ENCODE measurements at places on chromosomes 1 and 21.

GRCh38 chr1:6438047-6438525, 13.5 kb downstream of the ESPN start:
- peak; percentile 49 for DNase-seq

- DNase-seq: no peak
Measured at GRCh38 chr1:83110156-83110555, 888.8 kb downstream of the TTLL7 start.

- no peak for DNase-seq
Measured at GRCh38 chr1:225460737-225461532, 33.1 kb upstream of the LBR start.

GRCh38 chr1:183069562-183070216, 46.5 kb downstream of the LAMC1 start:
- no peak for DNase-seq

DNA sequence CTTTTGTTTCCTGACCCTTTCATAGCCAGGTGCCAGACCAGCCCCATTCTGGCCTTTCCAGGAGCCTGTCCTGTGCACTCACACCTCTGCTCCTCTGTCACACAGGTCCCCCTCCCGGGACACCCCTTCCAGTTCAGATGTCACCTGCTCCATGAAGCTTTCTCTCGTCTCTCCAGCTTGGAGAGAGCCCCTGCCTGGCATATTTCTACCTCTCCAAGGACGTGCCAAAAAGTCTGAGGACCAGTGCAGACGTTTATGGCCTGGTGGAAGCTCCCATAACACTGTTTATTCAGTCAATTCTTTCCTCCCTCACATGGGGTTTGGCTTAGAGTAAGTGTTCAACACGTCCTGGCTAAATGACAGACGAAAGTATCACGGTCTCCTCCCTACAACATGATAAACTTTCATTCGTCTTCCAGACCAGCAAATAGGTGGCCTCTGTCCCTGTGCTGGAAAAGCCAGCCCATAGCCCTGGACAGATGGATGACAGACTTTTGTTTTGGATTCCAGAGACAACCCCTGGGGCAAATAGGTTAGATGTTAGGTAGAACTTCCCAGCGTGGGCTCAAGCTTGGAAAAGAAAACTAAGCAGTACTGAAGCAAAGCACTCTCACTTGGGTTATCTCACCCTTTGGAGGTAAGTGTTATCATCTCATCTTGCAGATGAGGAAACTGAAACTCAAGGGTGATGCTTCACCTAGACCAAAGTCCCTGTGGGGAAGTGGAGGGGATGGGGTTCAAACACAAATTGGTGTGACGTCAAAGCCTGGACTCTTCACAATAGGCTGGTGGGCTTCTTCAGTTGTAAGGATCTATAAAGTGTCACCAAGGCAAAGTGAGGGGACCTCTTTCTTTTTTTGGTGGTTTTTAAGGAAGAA, 52.9 kb upstream of the ECE1 start:
- no peak for DNase-seq

DNA sequence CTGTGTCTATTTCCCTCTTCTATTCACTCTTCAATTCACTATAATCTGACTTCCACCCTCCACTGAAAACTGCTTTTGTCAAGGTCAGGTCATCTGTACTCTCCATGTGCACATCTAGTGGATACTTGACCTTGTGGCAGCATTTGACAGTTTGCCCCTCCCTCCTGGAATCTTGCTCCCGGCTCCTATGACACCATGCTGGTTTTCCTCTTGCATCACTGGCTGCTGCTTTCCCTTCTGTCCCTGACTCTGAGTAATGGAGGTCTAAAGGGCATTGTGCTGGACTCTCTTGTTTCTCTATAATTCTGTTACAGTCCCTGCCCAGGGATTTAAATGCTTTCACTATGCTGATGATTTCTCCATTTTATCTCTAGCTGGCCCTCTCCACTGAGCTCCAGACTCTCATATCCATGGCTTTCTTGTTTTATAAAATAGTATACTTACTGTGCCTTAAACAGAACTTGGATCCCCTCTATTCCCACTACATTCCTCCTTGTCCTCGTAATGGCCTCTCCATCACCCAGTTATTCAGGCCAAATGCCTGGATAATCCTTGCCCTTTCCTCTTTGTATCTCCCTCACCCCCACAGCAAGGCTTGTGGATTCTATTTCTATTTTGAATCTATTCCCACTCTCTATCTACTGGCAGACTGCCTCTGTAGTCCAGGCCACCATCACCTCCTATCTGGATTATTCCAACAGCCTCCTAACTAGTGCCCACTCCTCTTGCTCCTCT, 36.8 kb upstream of the PODN start:
- no peak for DNase-seq

GRCh38 chr1:230867903-230868735, at the start of gene C1orf198:
TSS of gene C1orf198 (minus strand) at chr1:230868521. CDS start at chr1:230868512, 9 bp downstream.
- peak; percentile 7 for DNase-seq

GRCh38 chr1:961132-961669, 817 bp downstream of the KLHL17 start:
- DNase-seq: no peak

- no peak for DNase-seq
Measured at GRCh38 chr1:228181645-228182034, 16.0 kb downstream of the IBA57 start.

- no peak for DNase-seq
Measured at GRCh38 chr21:16913010-16913409, 599.8 kb upstream of the CXADR start.

- DNase-seq: no peak
Measured at GRCh38 chr1:17314491-17314971, 6.5 kb downstream of the PADI4 start.

GRCh38 chr1:18681423-18681835, 50.8 kb downstream of the PAX7 start:
- no peak for DNase-seq

- no peak for DNase-seq
Measured at GRCh38 chr1:213366141-213366831, 315.2 kb downstream of the RPS6KC1 start.

DNA sequence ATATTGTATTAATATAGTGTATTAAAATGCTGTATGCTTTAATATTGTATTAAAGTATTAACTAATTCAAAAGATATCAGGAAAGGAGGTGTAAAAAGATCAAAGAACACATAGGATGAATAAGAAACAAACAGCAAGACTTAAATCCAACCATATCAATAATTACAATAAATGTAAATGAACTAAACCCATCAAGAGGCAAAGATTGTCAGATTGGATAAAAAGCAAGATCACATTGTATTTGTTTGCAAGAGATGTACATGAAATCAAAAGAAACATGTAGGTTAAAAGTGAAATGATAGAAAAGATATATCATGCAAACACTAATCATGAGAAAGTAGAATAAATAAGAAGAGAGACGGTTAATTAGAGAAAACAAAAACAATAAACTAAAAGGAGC, 34.1 kb upstream of the RAB3GAP2 start:
- no peak for DNase-seq

DNA sequence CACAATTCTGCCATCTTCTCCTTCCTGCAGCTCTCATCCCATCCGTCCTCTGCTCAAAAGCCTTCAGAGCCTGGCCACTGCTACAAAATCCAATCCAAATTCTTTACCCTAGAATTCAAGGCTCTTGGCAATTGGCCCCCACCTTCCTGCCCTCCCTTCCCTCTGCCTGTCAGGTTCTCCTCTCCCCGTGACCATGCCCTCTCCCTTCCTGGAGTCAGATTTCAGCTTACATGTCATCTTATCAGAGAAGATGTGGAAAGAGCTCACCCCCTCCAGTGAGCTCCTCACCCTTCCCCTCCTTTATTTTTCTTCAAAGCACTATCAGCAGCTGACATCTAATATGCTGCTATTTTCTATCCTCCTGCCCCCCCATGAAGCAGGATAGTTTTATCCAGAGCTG, 86.9 kb downstream of the GRIK3 start:
- DNase-seq: no peak

DNA sequence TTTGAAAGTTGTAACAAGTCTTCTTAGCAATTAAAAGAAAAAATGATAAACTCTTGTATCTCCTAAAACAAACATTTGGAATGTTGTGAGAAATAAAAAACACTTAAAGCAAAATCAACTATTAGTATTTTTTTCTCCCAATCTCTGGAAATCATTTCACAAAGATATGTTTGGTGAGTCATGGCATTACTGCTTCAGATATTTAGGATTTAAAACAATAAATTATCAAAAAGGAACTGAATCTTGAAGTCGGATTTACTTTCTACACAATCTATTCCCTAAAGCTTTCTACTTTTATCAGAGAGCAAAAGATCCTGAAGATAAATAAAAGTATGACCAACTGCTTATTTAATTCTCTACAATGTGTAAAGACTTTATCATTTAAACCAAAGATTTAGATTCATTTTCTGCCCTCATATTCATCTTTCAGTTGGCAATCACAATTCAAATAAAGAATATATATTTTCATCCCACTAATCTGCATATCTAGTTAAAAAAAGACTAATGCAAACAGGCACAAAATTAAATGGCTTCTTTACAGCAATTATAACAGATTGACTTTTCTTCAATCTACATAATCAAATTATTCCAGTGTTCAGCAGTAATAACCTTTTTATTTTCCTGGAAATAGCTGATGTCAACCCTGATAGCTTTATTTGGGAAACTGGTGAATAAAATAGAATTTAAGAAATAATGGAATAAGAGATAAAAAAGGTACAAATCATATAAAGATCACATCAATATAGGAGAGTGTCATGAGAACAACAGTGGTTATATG, 230.0 kb downstream of the COP1 start:
- no peak for DNase-seq

DNA sequence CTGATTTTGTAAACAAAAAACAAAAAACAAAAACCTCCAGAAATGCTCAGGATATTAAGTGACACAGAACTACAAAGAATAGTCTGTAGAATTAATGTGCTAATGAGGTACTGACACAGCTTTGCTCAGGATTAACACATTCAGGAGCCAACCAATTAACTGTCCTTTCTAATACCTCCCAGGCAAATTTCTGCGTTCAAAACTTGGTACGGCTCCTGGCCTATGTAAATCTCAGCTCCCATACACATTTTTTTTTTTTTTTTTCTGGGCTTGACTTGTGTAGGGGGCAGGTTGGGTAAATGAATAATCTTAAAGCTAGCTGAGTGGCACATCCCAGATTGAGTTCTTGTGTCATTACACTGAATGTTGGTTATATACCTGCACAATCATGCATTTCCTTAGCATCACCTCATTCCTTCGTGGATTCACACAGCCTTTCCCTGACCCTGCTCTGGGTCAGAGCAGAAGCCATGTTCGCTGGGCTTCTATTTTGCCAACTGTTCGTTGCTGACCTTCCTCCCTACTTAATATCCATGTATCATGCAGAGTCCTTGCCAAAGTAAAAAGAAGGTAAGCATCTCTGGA, 12.6 kb upstream of the IER5 start:
- no peak for DNase-seq

GRCh38 chr1:118958140-118958539, 30.0 kb downstream of the TBX15 start:
- DNase-seq: no peak

- no peak for DNase-seq
Measured at GRCh38 chr1:162557536-162557935, 4.0 kb upstream of the UAP1 start.

GRCh38 chr21:45847870-45848269, 133.7 kb upstream of the COL6A1 start:
- no peak for DNase-seq

DNA sequence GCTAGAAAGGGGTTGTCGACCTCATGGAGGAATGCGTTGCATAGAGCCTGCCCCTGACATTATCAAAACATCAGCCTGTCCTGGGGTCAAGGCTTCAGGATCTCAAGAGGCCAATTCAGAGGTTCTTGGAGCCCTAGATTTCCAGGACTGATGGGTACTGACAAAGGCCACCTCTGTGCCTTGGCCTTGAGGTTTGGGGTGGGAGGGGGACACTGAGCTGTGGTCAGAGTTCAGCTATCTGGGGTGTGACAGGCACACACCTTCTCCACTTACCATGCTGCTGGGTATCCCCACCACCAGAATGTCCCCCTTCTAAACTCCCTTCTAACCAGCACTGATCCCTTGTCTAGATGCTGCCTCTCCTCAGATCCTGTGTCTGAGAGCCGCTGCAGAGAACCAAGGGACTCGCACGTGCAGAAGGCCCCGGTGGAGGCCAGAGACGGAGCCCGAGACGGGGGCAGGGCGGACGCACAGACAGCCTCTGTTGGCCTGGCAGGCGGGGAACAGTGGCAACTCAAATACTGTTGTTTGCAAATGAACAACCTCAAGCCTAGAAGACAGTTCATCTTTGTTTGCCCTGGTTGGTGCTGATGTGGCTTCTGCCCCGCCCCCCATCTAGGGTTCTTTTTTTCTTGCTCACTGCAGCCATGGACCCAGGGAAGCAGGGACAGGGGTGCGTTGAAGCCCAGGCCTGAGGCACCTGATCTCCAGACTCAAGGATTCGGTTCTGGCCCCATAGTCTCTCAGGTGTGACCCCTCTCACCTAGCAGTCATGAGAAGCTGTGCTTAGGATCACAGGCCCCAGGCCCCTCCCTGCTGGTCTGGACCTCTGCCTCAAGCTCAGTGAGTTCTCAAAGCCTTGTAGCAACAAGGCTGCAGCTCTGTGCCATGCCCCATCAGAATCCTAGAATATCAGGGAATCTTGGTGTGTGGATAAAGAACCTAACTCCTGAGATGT, 28.1 kb upstream of the CSF1 start:
- DNase-seq: no peak

- DNase-seq: no peak
Measured at GRCh38 chr1:8023995-8024313, 2.2 kb downstream of the ERRFI1 start.

GRCh38 chr1:151371370-151372057, 991 bp downstream of the SELENBP1 start:
- DNase-seq: peak; percentile 96

- DNase-seq: no peak
Measured at GRCh38 chr1:197103300-197103699, 36.2 kb upstream of the F13B start.

DNA sequence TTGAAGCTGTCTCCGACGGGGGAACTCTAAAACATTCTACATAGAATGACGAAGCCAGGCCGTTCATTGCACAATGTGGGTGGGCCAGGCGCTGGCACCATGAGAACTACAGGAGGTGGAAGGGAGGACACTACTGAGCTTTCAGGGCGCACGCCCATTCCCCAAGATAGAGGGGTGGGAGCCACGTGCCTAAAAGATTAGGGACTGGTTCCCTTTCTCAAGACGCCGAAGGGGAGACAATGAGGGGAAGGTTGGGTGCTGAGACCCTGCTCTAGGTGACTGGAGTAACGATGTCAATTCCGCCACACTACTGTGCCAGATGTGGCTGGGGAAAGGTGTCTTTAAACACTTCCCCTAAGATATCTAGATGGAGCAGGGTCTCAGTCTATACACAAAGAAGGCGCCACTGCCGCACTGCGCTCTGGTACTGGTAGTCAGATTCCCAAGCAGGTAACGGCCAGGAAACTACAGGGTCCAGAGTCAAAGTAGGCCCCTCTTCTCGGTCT, 782 bp downstream of the CSDE1 start:
- DNase-seq: no peak

DNA sequence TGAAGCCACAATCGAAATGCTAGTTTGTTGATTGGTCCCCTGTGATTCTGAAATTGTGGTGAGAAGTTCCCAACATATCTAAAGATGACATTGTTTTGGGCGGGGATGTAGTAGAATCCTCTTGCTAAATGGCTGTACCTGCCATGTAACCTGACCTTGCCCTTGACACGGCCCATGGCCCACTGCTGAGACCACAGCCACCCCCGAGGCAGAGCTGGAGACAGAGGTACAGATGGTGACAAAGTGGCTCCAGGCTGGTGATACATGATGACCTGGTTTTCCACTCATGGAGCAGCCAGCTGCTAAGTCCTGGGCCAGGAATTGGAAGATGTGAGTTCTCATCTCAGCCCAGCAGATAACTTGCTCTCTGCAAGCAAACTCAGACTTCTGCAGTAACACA, 226.5 kb downstream of the FOXD2 start:
- no peak for DNase-seq
